Epithelial cell of esophagus (primary cell): ENCODE measurements at places on chromosomes 12 and 14.

DNA sequence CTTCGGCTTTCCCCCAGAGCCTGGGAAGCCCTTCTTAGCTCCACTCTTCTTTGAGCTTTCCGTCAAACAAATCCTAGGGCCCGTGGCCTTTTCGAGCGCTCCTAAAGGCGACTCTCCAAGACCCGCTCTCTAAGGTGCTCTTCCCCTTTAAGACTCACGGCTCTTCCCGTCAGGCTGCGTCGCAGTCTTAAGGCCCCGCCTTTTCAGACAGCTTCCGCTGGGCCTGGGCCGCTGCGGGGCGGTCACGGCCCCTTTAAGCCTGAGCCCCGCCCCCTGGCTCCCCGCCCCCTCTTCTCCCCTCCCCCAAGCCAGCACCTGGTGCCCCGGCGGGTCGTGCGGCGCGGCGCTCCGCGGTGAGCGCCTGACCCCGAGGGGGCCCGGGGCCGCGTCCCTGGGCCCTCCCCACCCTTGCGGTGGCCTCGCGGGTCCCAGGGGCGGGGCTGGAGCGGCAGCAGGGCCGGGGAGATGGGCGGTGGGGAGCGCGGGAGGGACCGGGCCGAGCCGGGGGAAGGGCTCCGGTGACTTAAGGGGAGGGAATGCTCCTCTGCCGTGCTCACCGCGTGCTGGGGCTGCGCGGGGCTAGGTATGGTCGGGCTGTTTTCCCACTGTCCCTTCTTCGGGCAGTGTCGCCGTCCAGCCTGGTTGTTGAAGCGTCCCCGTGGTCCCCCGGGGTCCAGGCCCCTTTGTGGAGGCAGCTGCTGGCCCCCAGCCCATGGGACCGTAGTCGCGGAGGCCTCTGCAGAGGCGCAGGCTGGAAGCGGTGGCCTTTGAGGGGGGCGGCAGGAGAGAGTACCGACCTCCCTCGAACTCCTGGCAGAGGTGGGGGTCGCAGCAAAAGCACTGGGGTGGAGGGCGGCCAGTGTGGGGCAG lies at the start of gene PEX5:
TSS of gene PEX5 (plus strand) at position 289 of the 870 bp plus-strand sequence. CDS start 692 bp downstream, outside the sequence.
- peak; percentile 96 for DNase-seq

- DNase-seq: no peak
Observed at GRCh38 chr12:19410211-19410610, 29.1 kb upstream of the AEBP2 start.

GRCh38 chr12:52082669-52082987 lies 3.1 kb downstream of the SMIM41 start:
- DNase-seq: no peak

DNA sequence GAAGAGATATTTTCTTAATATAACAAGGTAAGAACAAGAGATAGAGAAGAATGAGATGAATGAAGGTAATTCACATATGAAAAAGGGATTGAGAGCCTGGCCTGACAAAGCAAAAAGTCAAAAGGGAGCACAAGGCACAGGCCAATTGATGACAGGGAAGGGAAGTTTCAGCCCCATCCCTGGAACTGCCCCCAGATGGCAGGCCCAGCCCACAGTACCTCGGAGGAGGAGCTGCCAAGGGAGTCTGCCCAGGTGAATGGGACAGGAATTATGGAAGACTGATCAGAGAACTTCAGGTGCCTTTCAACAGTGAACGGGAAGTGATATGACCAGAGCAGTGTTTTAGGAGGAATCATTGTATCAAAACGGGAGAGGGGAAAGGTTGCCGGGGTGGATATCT lies 15.7 kb downstream of the SNRPF start:
- no peak for DNase-seq

DNA sequence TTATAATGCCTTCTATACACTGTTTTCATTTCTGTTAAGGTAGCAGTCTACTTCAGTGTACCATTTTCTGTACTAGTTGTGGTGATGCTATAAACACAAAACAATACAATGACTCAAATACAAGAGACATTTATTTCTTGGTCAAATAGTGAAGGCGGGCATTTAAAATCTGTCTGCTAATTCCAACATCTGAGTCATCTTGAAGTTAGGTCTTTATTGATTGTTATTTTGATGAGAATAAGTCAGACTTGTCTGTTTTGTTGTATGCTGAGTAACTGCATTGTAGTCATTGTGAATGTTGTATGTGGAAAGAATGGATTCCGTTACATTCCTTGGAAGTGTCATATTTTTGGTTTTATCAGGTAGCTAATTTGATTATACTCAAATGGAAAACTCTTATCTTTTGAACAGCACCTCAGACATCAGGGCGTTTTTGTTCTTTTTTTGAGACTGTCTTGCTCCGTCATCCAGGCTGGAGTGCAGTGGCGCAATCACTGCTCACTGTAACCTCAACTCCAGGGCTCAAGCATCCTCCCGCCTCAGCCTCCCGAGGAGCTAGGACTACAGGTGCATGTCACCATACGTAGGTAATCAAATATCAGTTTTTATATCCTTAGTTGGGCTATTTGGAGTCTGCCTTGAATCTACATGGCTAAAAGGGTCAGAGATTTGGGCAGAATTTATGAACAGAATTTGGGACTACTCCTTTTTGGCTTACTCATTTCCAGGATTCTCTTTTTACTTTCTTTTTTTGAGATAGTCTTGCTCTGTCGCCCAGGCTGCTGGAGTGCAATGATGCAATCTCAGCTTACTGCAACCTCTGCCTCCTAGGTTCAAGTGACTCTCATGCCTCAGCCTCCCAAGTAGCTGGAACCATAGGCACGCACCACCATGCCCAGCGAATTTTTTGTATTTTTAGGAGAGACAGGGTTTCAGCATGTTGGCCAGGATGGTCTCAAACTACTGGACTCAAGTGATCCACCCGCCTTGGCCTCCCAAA lies 56.8 kb downstream of the PAPLN start:
- no peak for DNase-seq

GRCh38 chr12:74317078-74317601 lies 220.5 kb upstream of the ATXN7L3B start:
- peak; percentile 58 for DNase-seq

GRCh38 chr14:101584055-101584859 lies 23.0 kb downstream of the DIO3 start:
- no peak for DNase-seq

GRCh38 chr12:57767876-57768275 lies 998 bp upstream of the CYP27B1 start:
- no peak for DNase-seq

GRCh38 chr12:1716215-1716862 lies 25.5 kb downstream of the ADIPOR2 start:
- no peak for DNase-seq

GRCh38 chr14:36529062-36529461 lies 9.0 kb upstream of the NKX2-1 start:
- DNase-seq: no peak

DNA sequence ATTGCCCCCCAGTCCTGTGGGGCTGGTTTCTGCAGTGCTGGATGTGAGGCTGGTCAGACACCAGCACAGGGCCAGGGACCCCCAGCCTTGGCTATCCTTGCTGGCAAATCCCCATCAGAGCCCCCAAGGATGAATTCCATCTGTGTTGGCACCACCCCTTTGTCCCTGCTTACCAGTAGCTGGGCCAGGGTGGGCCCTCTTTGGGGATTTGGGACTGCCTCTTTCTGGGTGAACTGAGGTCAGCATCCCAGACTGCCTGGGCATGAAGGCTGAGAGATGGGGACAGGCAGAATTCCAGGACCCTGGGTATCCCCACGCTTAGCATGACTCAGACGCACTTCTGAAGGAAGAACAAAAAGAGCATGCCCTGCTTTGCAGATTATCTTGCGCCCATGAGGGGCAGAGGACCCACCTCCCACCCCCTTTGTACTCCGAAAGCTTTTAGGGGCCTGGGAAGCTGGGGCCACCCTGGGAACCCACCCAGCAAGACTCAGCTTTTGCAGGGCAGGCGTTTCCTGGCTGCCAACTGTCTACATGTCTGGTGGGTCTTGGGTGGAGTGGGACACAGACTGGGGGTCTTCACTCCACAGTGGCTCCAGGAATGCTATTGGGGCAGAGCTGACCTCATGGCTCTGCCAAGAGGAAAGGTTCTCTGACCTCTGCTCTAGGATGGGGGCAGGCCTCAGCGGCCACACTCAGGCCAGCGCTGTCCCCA lies 26.8 kb downstream of the RFLNA start:
- no peak for DNase-seq

DNA sequence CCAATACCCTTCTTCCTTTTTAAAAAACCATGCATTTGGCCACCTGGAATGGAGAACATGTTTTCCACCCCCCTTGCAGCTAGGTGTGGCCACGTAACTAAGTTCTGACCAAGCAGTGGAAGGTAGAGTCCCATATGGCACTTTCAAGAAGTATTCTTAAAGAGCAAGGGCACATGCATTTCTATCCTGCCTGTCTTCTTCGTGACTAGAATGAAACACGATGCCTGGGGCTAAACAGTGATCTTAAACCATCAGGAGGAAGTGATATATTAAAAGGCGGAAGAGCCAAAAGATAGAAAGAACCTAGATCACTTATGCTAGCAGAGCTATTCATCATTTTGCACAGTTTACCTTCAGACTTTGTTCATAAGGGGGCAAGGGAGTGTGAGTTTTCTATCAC lies 16.0 kb upstream of the DDX11 start:
- DNase-seq: no peak

DNA sequence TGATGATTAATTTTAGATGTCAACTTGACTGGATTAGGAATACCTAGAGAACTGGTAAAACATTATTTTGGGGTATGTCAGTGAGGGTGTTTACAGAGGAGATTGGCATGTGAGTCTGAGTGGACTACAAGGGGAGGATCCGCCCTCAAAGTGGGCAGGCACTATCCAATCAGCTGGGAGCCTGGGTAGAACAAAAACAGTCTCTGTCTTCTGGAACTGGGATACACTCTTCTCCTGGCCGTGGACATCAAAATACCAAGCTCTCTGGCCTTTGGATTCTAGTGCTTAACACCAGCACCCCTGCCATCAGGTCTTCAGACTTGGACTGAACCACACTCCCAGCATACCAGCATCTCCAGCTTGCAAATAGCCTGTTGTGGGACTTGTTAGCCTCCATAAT lies 4.4 kb upstream of the SCAF11 start:
- DNase-seq: no peak

DNA sequence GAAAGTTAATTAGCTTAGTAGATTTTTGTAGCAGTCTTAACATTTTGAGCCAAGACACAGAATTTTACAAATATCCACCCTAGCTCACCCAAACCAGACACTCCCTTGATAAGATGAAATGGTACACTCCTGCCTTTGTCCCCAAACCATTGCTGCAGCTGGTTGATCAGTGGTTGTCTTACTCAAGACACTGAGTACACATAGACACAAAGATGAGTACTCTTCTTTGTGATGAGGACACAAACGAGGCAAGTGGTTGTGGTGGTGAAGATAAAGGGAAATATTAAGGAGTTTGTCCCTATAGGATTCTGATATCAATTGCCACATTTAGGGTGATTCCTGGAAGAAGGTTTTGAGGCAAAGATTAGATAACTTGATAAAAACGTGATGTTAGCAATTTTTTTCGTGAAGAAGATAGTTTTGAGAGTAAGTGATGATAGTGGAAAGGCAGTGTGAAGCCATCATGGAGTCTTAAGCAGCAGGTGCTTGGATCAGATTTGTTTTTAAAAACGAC lies 21.4 kb upstream of the ATP2B1 start:
- no peak for DNase-seq

DNA sequence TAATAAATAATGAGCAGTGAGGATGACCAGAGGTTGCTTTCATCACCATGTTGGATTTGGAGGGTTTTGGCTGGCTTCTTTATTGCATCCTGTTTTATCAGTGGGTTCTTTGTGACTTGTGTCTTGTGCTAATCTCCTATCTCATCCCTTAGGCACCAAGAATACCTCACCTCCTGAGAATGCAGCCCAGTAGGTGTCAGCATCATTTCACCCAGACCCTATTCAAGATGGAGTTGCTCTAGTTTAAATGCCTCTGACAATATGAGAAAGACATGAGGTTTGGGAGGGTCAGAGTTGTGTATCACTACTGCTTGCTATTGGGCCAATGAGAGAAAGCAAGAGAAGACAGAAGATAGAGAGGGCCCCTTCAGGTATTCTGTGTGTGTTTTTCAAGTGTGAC lies 592.2 kb downstream of the ETNK1 start:
- DNase-seq: peak; percentile 26

DNA sequence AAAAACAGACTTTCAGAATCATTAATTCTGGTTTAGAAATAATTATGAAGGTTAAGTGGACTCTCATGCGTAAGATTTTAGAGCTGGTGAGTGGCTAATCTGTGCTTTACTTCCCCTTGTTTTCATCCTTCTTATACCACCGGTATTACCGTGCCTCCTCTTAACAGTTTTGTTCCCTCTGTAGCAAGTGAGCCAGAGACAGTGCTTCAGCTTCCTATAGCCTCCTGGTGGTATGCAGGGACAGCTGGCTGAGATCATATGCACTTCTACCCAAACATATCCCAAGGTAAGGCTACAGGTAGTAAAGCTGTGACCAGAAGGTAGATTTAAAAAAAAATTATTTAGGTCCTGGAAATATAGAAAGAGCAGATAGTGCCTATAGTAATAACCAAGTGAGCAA lies 55.2 kb downstream of the PDE3A start:
- no peak for DNase-seq

DNA sequence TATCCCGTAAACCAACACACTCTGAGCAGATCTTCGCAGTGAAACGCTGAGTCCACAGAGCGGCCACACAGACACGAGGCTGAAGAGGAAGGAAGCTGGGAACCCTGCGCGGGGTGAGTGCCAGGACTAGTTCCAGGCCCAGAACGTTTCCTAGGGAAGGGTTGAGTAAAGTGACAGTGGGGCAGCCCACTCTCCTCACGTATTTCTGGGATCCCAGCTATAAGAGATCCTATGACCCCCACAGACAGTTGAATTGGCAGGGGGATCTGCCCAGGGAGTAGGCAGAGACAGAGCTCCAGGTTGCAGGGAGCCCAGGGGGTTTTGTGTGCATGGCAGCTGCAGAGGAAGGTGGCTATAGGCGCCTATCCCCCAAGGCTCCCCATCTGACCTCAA lies 51.1 kb downstream of the GTF2A1 start:
- no peak for DNase-seq

DNA sequence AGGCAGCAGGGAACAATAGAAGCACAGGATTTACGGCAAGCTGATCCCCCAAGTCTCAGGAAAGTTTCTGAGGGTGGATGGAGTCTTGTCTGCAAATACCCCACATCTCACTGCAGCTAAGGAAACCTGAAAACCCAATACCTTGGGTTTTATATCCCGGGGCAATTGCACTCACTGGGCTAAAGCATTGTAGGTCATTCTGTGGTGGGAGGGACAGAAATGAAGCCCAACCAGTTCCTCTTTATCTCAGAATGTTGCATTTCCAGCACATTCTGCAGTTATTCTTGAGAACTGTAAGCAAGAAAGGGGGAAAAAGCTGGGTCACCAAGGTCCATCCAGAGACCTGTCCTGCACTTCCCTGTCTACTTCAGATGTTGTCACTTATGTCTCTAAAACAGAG lies 39.8 kb downstream of the C12orf42 start:
- no peak for DNase-seq

GRCh38 chr12:110538869-110539622 lies 36.9 kb downstream of the RAD9B start:
- DNase-seq: peak; percentile 28

GRCh38 chr14:25350021-25350420 lies 300.1 kb upstream of the STXBP6 start:
- no peak for DNase-seq

DNA sequence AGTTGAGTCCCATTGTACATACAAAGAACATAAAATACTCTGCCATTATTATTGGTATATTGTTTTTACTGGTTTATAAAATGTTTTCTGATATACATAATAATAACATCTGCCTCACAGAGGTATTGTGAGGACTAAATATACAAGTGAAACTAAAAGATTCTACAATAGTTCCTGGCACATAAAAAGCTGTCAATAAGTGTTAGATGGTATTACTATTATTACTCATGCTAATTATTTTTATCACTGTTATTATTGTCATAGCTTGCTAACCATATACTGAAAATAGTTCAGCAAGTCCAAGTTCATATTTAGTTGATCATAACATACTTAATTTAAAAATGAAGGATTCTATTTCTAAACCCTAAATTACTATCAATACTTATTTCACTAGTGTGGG lies 34.4 kb downstream of the BTG1 start:
- DNase-seq: no peak
